Common myeloid progenitor, CD34-positive (primary cell): ENCODE measurements at places on chromosomes 7 and 10.

GRCh38 chr10:24467136-24467535 is 256.6 kb downstream of the ARHGAP21 start:
- DNase-seq = no peak

DNA sequence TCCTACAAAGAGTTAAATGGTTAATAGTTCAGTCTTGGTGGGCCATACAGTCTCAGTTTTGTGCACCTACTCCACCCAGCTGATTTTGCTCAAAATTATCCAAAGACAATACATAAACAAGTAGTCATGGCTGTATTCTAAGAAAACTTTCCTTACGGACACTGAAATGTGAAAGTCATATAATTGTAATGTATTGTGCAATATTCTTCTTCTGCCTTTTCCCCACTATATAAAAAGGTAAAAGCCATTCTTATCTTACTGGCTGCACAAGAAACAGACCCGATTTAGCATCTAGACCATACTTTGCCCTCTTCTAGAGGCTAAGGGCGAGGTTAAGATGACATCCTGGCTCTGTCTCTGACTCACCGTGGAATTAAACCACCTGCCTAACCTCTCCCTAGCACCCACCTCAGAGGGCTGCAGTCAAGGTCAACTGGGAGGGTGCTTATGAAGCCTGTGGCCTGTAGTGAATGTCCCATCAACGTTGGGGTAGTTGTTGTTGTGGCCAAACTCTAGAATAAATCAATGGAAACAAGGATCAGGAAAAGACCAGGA is 63.8 kb upstream of the DOCK1 start:
- DNase-seq = no peak

DNA sequence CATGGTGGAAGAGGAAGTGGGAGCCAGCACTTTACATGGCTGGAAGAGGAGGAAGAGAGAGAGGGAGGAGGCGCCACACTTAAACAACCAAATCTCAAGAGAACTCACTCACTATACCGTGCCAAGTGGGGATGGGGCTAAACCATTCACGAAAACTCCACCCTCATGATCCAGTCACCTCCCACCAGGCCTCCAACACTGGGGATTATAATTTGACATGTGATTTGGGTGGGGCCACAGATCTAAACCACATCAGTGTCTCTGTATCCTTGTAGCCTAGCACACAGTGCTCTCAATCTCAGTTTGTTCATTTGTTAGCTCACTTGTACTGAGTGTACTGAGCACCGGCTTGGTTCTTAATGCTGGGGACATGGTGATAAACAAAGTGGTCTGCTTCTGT is 228.3 kb downstream of the BUB3 start:
- no peak for DNase-seq

- no peak for DNase-seq
Observed at GRCh38 chr10:11439523-11440053, 171.9 kb downstream of the USP6NL start.

GRCh38 chr7:77831953-77832352 is 33.4 kb downstream of the PHTF2 start:
- DNase-seq = no peak
